ENCODE measurements at places on chromosomes 16 and 17.
A peak's percentile ranks its signal among the peaks of the same experiment; 100 is the strongest.

DNA sequence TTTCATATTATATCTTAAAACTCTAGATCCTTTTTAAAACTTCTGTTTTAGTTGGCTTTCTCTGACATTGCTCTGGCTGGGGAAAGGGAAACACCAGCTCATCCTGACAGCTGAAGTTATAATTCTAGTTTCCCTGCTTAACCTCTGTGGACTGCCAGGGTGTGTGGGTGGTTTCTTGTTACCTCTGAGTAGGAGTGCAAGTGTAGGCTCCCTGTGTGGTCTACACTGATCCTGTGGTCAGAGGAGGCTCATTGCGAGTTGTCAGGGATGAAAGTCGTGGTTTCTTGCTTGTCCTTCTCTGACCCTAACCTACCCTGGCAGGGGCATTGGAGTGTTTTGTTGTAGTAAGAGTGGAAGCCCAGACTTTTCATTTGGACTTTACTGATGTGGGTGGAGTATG, 221.0 kb downstream of the UTP18 start:
- DNase-seq = no peak

GRCh38 chr16:74975591-74975990, 9.3 kb downstream of the WDR59 start:
- no peak for DNase-seq

GRCh38 chr16:12410837-12411490, 392.7 kb downstream of the CPPED1 start:
- no peak for DNase-seq

DNA sequence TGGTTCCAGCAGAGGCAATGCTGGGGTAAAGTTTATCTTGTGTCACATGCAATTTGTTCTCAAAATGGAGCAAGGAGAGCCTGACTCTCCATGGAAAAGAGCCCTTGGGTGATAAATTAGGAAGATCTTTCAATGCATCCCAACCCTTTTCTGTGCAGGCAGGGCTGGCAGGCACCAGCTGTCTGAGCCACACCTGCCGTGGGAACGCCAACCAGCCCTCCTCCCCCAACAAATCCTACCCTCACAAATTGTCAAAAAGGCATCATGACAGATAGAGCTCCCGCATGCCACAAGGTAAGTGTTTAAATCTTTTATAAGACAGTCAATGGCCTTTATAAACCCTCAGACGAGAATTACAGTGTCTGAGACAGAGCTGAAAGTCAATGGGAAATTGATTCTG, 418.5 kb upstream of the CDH5 start:
- no peak for DNase-seq

DNA sequence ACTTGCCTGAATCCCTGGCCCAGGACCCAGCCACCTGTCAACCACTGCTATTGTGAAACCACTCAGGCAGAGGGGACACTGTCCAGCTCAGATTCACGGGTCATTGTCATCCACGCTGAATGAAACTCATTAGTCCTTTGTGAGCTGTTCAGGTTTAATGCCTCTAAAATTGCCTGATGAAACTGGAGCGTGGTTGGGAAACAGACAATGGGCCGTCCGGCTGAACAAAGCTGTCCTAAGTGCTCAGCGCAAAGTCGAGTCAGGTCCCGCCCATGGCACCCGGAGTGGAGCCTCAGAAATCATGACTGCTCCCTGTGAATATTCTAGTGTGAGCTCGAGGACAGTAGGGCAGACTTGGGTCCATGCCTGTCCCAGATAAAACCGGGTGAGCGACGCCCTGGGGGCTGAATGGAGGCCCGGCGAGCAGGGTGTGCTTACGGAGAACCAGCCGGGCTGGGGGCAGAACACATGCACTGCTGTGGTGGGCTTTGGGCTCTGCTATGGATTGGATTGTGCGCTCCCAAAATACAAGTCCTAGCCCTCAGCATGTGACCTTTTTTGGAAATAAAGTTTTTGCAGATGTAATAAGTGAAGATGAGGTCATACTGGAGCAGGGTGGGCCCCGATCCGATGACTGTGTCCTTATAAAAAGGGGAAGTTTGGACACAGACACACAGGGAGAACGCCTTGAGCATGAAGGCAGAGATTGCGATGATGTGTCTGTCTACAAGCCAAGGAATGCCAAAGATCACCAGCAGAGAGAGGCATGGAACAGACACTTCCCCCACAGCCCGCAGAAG, 12.9 kb upstream of the CMIP start:
- no peak for DNase-seq

- peak; percentile 59 for DNase-seq
Observed at GRCh38 chr16:84088695-84089395, 27.9 kb downstream of the MBTPS1 start.

DNA sequence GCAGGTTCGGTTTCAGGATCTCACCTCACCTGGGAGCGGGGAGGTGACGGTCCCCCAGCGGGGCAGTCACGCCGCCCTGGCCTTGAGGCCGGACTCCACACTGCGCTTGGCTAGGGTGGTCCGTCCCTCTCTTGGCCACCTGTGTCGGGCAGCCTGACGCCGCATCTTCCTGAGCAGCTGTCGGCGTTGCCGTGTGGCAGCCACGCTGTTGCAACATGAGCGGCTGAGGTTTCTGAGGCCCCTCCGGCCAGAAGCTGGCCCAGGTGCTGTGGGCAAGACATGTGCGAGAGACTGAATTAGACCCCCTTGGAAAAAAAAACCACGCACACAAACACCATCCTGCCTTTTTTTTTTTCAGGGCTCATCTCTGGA, 49.2 kb downstream of the IRF8 start:
- no peak for DNase-seq

GRCh38 chr17:38912221-38912813, 13.1 kb upstream of the LASP1NB start:
- no peak for DNase-seq

DNA sequence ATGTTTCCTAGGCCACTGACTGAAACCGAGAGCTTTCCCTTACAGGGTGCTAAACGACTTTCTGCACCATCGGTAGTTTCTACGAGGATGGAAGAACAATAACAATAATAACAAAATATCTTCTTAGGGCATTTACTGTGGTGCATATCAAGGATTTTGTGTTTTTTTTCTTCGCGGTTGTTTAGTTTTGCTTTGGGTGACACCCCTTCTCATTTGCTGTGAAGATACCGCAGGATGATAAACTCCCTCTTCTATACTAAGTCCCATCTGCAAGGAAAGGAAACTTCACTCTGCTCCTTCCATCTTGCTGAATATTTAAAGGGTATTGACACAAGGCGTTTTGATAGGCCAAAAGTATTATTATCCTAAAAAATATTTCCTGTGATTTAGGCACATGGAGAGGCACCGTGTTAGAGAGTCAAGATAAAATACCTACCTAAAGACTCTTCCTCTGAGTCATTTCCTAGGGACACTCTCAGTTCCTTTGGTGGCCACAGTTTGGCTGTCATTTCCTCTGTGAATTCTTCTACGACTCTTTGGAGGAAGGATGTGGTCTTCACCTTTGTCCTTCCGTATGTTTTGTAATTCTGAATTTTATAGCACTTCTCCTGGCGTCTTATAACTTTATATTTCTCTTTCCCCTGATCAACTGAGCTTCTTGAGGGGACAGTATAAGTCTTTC, 318.8 kb downstream of the CDH13 start:
- no peak for DNase-seq
